ENCODE measurements at places on chromosomes 11 and 22. TPM values are rescaled to one million over a fixed set of nuclear protein-coding genes. Genes with fewer than 3 reads are reported as not detected.

- no peak for DNase-seq
Observed at GRCh38 chr11:65279741-65280440, 18.1 kb downstream of the POLA2 start.

DNA sequence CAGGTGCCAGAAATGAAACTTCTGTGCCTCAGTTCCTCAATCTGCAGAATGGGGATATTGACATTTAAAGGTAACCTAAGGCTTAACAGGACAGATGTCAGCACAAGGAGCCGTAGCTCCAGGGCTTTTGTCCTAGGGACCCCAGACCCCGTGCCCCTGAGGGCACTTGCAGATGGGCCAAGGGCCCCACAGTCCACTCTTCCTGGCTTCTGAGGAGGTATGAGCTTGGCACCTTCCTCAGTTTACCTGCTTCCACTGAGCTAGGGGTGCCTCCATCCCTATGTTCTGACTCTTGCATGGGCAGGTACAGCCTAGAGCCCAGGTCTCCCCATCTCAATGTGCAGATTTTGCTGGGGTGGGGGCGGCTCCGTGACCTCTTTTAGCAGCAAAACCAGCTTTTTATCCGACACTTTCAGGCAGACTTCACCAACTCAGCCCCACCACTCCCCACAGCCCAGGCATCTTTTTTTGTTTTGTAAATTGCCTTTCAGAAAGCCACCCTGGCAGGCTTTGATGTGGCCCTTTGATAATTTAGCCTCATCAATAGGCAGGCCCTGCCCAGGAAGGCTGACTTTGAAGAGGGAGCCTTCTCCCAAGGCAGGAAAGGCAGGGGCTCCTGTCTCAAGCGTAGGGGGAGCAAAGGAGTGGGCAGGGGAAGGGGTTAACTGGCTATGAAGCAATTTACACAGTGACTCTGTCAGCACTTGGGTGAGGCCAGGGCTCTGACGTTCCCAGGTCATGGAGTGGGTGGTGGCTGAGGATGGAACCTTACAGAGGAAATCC lies 23.7 kb upstream of the FGF3 start:
- DNase-seq: peak; percentile 13

GRCh38 chr22:47853750-47854149 lies 1091.3 kb downstream of the TBC1D22A start:
- no peak for DNase-seq

GRCh38 chr22:41793871-41794270 lies 6.6 kb upstream of the CCDC134 start:
- DNase-seq: no peak

DNA sequence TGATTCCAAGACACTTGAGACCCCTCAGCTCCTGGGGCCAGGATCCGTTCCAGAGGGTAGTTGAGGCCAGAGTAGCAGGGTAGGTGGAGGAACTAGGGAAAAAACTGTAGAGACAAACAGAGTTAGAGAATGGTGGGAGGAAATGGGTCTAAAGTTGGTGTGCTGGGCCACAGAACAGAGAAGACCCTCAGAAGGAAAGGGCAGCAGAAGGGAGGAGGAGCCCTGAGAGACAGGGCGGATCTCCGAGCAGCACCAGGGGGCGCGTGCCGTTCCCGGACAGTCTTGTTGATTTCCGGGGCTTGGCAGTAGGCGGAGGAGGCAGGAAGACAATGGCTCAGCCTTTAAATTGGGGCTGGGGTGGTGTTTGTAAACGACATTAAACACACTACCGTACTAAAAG lies 2.4 kb upstream of the CECR2 start:
- DNase-seq: no peak

GRCh38 chr22:46047841-46048595 lies 71.1 kb upstream of the WNT7B start:
- peak; percentile 78 for DNase-seq

APOBEC3B gene
- total RNA-seq: 2.2 TPM

ZC3H12C gene
- 30.4 TPM for total RNA-seq

LIF gene
- total RNA-seq: 3.2 TPM

SLC22A6 gene
- not detected for total RNA-seq

TMEM225 gene
- total RNA-seq: not detected

Data from sciatic nerve (tissue), 2 donors.